ENCODE measurements at places on chromosomes 7 and 10.

DNA sequence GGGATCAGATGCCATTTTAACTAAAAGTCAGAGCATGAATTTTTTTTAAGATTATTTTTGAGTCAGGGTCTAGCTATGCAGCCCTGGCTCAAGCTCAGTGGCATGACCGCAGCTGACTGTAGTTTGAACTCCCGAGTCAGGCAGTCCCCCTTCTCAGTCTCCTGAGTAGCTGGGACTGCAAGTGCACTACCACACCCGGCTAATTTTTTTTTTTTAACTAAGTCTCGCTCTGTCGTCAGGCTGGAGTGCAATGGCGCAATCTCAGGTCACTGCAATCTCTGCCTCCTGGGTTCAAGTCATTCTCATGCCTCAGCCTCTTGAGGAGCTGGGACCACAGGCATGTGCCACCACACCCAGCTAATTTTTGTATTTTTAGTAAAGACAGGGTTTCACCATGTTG is 7.8 kb downstream of the TAS2R41 start:
- no peak for DNase-seq

DNA sequence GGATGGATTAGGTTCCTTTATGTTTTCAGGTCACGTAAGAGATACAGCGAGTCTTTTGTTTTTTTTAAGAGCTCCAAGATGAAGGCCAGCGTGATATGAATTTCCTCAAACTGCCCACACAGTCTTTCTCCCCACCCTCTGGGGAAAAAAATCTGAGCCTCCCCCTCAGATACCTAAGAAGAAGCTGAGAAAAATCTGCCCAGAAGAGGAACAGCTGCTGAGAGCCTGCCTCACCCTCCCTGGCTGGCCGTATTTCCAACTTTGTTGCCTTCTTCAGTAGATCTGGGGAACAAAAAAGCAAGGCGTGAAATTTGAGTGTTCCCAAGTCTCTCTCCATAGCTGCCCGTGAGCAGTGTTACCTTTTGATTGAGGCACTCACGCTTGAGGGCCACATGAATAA is 208.1 kb downstream of the KIAA1217 start:
- DNase-seq: no peak

DNA sequence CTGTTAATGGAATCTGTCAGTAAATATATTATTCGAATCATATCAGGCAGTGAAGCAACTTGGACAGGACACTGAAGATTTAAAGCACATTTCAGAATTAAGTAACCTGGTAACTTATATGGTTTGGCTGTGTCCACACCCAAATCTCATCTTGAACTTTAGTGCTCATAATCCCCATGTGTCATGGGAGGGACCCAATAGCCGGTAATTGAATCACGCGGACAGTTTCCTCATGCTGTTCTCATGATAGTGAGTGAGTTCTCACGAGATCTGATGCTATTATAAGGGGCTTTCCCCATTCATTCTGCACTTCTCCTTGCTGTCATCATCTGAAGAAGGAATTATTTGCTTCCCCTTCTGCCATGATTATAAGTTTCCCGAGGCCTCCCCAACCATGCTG is 83.2 kb upstream of the COL1A2 start:
- no peak for DNase-seq

DNA sequence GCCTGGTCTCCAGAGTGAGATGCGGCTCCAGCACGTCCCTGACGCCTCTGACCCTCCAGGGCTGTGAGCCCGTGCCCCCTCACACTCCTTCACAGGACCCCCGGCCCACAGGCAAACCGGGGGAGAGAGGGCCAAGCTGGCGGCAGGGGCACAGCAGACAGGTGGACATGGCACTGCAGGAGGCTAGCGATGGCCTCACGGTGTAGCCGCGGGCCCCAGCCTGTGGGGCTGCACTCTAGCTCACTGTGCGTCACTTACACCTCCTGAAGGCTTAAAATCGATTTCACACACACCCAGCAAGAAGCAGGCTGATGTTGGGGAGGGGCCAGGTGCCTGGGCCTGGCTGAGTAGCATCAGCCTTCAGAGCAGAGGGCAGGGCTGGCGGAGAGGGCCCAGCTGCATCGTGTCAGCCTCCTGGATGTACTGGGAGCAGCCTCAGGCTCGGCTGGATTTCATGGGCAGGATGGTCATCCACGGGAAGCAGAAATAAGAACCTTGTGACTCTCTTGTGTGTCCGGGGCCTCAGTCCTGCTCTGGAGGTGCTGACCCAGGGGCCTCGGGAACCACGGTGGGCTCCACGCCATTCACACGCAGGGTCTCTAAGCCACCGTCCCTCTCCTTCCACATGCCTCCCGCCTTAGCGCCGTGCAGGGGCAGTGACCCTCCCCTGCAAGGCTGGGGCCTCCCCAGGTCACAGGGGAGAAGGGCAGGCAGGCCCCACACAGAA is 19.4 kb upstream of the KNDC1 start:
- DNase-seq: no peak

- DNase-seq: no peak
These were observed 117.0 kb downstream of the CHCHD3 start for GRCh38 chr7:132964876-132965275.

DNA sequence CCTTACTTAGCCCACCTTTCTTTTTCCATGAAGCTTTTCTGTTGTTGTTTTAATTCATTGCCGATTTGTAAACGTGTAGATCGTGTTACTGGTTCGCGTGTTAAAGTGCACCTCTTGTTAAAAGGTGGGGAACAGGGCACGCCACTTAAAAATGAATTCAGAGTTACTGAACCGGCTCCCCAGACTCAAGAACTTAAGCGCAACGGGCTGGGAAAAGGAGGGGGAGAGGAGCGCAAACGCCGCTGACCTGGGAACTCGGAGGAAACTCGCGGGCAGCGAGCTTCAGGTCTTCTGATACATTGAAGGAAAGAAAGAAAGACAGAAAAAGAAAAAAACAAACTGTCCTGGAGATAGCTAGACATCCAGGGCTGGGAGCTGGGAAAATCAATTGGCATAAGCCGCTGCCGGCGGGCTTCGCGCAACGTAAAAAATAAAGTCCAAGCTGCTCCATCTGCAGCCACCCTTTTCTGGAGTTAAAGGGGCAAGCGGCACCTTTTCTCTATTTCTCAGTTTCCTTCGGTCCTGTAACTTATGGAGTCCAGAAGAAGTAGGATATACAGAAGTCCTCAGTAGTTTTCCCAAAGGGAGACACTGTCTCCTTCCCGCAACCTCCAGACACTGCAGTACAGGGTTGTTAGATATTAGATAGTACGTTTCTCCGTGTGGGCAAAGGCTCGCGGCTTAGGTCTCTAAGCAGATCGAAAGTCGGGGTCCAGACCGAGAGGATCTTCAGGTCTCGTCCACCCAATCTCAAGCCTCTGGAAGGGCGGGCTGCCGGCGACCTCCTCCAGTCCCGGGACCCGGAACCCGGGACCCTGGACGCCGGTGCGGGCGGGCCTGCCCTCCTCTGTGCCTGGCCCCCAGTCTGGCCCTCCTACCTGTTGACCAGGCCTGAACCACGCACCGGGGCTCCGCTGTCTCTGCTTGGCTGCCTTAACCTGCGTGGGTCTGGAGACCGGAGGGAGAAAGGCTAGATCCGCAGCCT is 1.8 kb upstream of the DLX6 start:
- no peak for DNase-seq

DNA sequence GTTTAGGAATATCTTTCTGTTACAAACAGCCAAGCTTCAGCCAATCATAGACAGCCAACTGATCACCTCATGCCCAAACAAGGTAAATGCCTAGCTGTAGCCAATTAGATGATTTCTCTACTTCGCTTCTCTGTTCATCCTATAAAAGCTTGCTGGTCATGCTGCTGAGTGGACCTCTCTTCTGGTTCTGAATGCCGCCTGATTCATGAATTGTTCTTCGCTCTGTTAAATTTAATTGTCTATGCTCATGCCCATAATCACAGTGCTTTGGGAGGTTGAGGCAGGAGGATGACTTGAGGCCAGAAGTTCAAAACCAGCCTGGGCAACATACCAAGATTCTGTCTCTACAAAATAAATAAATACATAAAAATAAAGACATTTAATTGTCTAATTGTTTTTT is 698.1 kb upstream of the NRP1 start:
- no peak for DNase-seq

DNA sequence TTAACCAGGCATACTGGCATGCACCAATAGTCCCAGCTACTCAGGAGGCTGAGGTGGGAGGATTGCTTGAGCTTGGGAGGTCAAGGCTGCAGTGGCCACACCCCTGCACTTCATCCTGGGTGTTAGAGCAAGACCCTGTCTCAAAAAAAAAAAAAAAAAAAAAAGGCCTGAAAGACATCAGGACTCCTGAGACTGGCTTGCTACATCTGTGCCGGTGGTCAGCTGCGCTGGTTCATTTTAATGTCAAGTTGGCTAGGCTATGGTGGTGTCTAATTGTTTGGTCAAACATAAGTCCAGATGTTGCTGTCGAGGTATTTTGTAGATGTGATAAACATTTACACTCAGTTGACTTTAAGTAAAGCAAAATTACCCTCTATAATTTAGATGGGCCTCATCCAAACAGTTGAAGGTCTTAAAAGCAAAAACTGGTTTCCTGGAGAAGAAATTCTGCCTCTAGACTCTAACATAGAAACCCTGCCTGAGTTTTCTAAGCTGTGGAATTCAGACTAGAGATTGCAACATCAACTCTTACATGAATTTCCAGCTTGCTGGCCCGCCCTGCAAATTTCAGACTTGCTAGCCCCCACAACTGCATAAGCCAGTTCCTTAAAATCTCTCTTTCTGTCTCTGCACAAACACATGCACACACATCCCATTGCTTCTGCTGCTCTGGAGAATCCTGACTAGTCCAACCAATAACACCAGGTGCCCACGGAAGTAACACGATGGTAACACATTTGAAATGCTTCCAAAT is 18.2 kb downstream of the MYOF start:
- no peak for DNase-seq

DNA sequence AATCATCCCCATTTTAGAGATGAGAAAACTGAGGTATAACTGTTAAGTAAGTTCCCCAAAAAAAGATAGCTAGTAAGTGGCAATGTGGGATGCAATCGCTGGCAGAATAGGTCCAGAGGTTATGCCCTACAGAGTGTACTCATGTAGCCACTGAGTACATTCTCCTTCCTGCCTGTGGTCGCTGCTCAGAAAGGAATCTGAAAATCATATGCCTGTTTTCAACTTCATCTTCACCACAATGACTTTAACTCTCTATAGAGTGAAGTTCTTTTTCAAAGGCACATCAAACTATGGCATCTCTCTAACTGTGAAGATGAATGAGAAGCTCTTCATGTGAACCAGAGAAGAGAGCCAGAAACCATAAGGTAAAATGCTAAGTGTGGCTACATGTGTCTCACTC is 162.2 kb upstream of the SLC25A13 start:
- DNase-seq: no peak

DNA sequence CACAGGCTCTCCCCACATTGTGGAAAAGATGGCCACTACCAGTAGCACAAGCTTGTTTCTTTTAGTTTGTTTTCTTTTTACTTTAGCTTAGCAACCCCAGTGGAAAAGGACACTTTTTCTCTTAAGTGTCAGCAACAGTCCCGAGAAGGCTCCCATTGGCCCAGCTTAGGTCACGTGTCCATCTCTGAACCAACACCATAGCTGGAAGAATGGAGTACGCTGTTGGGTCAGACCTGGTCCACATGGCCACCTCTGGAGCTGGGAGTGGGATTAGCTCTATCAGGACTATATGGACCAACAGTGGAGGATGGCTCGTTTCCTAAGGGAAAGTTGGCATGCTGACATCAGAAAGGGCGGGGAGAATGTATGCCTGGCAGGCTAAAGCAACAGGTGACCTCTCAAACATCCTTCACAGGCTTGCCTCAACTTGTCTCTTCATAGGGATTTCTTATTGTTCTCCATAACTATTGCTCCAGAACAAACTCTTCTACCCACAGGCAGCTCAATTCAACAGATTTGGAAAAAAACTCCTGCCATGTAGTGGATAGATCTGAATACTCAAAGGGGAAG is 27.6 kb upstream of the NEUROG3 start:
- DNase-seq: no peak

- no peak for DNase-seq
These were observed 9.4 kb upstream of the PIK3CG start for GRCh38 chr7:106855540-106856132.

DNA sequence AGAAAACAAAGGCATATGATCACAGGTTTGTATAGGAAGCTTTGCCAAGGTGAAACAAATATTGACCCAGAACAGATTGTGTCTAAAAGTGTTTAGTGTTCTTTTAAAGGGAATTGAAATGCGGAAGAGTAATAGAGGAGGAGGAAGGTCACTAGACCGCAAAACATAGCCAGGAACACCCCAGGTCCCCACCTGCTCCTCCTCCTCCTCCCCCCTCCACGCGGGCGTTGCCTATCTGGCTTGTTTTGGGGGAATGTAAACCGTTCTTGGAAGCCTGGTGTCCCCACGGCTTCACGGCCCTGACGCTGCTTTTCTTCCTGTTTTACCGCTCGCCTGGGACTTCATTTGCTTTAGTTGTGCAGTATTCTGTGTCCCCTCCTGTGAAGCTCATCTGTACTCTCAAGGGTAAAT is 81.0 kb upstream of the PFKP start:
- DNase-seq: no peak

- no peak for DNase-seq
These were observed 48.6 kb upstream of the SKAP2 start for GRCh38 chr7:26912933-26913536.

DNA sequence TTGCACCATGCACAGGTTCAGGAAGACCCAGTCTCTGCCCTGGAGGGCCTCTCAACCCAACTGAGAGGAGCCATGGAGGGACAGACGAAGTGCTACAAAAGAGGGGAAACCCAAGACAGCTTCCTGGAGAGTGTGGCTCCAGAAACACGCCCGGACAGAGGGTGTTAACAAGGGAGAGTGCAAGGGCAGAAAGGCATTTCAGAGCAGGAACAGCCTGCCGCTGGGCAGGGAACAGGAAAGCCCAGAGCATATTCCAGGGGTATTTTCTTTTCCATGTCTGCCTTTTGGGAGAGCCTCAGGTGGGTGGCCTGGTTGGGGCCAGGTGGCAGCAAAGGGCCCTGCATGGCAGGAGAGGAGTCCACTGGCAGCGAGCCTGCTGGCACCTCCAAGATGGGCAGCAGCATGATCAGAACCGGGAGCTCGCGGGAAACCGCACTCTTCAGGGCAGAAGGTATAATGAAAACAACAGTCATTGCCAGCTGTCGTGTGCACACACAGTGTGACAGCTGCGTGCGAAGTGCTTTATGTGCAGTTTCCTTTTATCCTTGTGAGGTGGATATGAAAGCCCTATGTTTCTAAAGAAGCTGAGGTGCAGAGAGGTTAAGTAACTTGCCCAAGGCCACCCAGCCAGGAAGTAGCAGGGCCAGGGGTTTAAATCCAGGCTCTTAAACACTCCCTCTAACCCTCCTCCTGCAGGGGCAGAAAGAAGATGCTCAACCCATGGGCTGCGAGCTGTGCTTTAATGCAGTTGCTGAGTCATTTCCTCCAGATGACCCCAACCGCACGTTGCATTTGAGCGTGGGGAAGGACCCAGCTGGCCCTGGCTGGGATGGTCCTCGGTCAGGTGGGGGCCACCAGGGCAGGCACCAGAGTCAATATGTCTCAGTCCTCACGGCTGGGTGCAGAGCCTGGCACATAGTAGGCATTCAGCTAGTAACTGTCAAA is 128.6 kb downstream of the OAT start:
- no peak for DNase-seq

- DNase-seq: no peak
These were observed 16.5 kb downstream of the PLXDC2 start for GRCh38 chr10:19832699-19833098.
